Tibial nerve (tissue), 4 donors: ENCODE measurements at places on chromosomes 1 and 21. TPM values are rescaled to one million over a fixed set of nuclear protein-coding genes. Genes with fewer than 3 reads are reported as not detected.

The CHIA gene
- not detected for total RNA-seq

DNA sequence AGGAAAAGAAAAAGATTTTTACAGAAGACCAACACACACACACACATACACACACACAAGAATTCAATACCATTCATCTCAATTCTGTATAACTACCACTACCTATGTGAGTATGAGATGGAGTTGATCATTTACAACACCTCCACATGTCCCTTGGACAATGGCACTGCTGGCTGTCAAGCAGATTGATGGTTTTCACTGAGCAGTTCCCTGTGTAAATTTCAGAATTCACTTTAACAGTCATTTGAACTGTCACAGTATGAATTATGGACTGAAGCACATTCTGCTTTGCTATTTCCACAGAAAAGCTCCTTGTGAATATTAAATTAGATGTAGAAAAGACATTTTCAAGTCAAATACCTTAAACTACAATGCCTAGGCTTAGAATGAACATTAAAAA is 14.3 kb downstream of the KCNT2 start:
- no peak for DNase-seq

- DNase-seq = no peak
Observed at GRCh38 chr1:84430546-84430945, 32.3 kb downstream of the DNASE2B start.

DNA sequence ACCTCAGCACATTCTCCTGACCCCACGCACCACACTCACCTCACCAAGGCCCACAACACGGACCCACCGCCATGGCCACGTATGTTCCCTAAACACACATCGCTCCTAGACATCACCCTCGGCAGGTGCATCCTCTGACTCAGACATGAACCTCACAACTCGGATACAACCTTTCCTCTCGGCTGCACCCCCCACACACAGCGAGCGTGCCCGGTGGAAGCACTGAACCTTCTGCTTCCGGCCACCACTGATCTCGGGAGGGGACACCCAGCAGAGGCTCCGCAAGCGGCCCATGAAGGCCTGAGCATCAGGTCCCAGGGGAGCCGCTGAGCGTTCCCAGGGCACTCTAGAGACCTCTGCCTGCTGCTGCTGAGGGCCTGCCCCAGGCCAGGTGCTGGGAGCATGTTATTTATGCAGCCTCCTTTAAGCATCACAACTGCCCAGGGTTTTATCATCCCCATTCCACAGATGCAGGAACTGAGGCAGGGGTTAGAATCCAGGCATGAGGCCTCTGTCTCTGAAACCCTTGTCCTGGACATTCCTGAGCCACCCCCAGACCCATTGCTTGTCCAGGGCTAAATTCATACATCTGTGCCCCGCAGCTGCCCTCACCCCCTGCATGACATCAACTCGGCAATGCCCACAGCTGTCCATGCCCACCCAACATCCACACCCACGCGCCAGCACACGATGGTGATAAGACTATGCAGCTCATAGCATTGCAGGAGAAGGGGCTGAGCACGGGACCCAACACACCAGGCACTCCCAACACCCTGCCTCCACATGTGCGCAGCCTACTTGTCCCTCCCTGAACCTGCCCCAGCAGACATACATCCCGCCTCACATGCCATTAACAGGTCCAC is 27.0 kb downstream of the SDC3 start:
- DNase-seq = no peak

- DNase-seq = no peak
Observed at GRCh38 chr1:44628962-44629756, 45.1 kb downstream of the TMEM53 start.
